IMR-90 (cell line): ENCODE measurements at places on chromosomes 5 and 9. TPM values are rescaled to one million over a fixed set of nuclear protein-coding genes. Genes with fewer than 3 reads are reported as not detected.

Gene HK3
- polyA plus RNA-seq: not detected in 2 replicates

DNA sequence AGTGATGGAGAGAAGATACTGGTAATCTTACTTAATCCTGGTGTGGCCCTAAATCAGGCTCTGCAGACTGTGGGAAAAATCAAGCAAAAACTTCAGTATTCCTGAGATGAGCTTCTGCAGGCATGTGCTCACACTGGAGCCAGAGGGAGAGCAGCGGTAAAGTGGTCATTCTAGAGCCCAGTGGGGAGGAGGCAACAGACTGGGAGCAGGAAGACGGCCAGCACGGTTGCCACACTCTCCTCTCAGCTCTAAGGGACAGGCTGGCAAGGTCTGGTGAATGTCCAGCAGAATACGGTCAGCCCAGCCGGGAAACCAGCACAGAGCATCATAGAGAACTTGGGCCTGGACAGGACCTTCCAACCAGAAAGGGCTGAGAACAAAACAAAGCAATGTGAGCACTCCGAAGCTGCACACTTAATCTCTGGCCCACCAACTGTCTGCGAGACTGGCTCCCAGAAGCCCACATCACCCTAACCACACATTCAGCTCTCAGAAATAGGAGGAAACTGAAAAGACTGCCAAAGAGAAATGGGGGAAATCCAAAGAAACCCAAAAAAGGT is 30.3 kb downstream of the MED27 start:
- DNase-seq: no peak

DNA sequence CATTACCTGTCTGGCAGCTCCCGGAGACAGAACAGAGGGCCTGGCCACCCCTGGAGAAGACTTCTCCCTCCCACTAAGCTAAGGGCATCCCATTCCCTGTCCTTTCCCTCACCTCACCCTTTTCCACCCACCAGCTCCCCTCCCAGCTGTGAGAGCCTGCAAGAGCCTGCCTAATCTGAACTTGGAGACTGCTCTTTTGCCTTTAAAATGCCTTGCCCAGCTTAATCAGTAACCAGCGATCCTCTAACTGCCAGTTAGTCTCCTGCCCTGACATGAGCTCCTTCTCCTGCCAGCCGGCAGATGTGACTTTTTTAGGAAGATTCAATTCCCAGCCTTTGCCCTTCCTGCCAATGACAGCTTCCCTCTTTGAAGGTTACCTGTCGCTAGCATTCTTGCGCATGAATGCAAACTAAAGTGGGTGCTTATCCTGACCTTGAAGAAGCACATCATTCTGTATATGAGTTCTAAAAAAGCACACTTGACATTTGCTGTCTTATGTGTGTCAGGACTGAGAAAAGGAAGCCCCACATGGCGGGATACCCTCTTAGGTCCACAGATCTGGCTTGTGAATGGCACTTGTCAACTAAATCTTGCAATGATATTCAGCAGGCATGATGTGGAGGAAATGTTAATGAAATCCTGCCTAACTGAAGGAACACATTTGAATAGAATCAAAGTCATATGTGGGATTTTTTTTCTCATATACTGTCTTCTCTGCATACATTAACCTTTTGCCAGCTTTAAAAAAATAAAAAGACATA is 411.2 kb upstream of the SLC30A5 start:
- no peak for DNase-seq

GRCh38 chr5:32299059-32299677 is 13.6 kb downstream of the MTMR12 start:
- DNase-seq: no peak

- peak; percentile 88 for DNase-seq
Measured at GRCh38 chr9:130701059-130702022, 7.8 kb downstream of the EXOSC2 start.
